ENCODE measurements at places on chromosomes 1 and 21. TPM values are rescaled to one million over a fixed set of nuclear protein-coding genes. Genes with fewer than 3 reads are reported as not detected.

The AADACL4 gene
- total RNA-seq, result not detected

The FLG2 gene
- not detected for total RNA-seq

The HCN3 gene
- 1.6 TPM for total RNA-seq

The URB2 gene
- 28.9 TPM for total RNA-seq

Measured in activated naive CD8-positive, alpha-beta T cell treated with anti-CD3 and anti-CD28 coated beads for 36 hours (primary cell).